ENCODE measurements at places on chromosomes 11 and 22.

- no peak for DNase-seq
These were observed 48.2 kb downstream of the ST3GAL4 start for GRCh38 chr11:126403658-126404057.

DNA sequence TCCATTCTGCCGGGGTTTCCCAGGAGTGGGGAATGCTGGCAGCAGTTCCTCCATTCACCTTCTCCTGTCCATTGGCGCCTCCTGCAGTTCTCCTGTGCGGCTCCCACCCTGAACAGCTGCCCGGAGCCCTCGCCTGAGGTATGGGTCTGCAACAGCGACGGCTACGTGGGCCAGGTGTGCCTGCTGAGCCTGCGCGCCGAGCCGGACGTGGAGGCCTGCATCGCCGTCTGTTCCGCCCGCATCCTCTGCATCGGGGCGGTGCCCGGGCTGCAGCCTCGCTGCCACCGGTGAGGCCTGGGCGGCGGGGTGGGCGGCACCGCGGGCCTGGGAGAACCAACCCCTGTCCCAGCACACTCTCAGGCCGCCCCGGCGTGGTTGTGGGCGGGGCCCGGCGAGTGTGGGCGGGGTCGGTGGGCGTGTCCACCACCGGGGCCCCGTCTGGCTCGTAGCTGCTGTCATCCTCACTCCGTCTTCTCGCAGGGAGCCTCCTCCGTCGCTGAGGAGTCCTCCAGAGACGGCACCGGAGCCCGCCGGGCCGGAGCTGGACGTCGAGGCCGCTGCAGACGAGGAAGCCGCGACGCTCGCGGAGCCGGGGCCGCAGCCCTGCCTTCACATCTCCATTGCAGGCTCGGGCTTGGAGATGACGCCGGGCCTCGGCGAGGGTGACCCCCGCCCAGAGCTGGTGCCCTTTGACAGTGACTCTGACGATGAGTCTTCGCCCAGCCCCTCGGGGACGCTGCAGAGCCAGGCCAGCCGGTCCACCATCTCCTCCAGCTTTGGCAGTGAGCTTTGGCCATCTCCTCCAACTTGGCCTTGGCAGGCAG, 14.0 kb upstream of the RELT start:
- no peak for DNase-seq

GRCh38 chr11:119832202-119832935, 103.4 kb upstream of the NECTIN1 start:
- DNase-seq: no peak

GRCh38 chr11:128206461-128206860, 380.9 kb downstream of the ETS1 start:
- DNase-seq: no peak

DNA sequence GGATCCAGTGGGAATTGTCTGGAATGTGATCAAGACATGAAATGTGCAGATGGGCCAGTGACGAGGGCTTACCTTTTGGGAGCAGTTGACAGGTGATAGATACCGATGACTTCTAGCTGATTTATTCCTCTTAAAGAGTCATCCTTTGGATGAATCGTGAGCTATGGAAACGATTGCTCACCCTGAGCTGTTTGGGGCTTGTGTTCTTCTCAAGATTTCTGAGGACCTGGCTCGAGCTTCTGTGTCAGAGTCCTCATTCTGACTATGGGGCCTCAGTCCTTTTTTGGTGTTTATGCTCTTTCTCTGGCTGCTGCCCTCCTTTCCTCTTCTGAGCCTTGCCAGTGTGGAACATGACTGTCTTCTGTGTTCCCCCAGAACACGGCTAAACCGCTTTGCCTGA, 11.9 kb upstream of the AMPD3 start:
- DNase-seq: no peak

DNA sequence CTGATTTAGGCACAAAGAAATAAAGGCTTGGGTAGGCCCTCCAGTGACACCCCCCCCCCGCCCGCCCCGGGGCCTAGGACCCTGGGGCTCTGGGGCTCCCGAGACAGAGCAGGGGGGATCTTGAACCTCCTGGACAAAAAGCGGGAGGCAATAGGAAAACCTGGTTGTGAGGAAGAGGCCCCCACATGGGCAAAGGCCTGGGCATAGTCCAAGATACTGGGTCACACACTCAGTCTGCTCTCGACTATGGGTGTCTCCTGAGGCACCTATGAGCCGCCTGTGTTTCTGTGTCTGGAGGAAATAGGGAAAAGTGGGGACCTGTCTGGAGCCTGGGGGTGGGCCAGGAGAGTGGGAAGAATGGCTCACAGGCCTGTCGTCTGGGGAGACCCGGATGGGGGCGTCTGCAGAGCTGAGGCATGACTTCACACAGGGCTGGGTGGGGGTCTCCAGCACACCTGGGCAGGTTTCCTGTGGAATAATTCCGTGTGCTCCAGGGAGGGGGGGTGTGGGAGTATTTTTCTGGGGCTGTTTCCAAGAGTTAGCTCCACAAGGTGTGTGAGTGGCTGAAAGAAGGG, 2.4 kb upstream of the MN1 start:
- DNase-seq: no peak

DNA sequence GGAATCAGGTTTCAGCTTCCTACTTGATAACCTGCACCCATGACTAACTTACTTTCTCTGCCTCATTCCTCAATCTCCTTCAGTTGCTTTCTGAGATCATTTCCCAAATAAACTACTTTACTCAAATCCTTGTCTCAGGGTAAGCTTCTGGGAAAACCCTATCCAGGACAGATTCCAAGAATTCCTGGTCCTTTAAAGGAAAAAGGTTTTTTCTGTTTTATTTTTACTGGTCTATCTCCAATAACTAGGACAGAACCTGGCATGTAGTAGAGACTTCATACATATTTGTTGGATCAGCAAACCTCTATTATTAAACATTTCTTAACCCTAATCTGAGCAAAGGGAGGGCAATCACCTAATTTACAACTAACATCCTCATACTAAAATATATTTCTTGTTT, 910.5 kb upstream of the CHORDC1 start:
- DNase-seq: no peak

DNA sequence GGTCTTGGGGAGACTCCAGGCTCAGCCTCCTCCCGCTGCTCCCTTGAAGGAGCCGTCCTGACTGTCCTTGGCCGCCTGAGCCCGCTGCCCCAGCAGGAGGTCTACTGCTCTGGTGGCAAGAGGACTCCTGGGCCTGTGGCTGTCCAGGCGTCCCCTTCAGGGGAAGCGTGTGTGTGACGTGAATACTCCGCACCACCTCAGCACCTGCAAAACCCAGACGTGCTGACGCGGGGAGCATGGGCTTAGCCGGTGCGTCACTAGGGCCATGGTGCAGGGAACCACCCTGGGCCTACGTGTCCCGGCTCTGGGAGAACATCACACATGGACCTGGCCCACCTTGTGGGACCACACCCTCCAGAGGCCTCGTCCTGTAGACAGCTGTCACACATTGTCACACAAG, 30.2 kb upstream of the BRSK2 start:
- DNase-seq: no peak

- no peak for DNase-seq
These were observed 16.4 kb downstream of the NRIP3 start for GRCh38 chr11:8987446-8987845.

- no peak for DNase-seq
These were observed 175.2 kb downstream of the TMEM135 start for GRCh38 chr11:87212891-87213290.

DNA sequence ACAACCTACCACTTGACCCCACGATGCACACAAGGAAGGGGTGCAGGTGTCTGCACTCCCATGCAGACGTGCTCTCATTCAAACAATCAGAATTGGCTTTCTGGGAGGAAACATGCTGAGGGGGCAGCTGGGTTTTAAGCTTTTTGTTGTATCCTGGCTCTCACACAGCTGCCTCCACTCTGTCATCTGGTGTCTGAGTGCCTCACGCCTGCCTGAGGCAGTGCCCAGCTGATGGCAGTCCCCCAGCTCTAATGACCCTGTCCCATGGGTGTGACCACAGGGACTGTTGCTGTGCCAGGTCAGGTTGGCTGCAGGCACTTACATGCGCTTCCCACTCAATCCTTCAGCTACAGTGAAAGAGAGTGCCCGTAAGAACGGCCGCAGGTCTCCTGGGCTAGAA, 53.7 kb downstream of the ARFGAP3 start:
- DNase-seq: no peak

- no peak for DNase-seq
These were observed 9.4 kb downstream of the VSTM5 start for GRCh38 chr11:93840981-93841380.

- DNase-seq: no peak
These were observed 478.4 kb downstream of the BRD1 start for GRCh38 chr22:49349181-49349835.

DNA sequence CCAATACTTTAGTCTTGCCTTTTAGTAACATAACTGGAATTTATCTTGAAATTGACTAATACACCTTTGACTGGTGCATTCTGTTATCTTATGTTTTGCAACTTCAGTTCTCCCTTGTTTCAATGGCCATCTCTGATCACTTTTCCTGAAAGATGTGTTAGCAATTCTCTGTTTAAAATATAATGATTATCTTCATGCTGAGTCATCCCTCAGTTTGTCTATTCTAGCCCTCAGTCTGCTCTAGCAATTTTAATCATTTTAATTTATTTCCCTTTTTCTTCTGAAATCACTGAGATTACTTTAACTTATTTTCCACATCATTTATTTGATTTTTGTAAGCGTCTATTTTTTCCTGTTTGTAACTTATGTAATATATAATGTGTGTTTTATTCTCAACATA, 221.9 kb upstream of the PDGFD start:
- DNase-seq: no peak

DNA sequence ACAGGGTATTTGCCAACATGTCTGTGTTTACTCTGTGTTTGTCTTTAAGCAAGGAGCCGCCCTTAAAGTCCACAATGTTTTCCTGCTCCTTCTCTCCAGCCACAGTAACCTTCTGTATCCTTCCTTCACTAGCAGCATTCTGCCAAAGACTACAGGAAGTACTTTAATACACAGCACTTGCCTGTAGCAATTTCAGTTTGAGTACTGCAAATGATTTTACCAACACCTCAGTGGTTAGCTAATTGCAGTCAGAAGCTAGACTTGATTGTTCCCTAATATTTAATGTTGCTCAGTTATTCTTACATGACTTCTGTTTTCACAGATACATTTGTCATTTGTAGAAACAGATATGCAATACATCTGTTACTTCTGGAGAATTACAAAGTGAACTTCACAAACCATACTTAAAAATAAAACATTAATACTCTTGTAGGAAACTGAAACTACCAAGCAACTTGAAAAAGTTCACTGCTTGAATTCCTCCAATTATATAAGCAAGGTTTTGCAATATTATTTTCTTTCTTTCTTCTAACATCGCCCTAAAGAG, 69.1 kb downstream of the FCHSD2 start:
- DNase-seq: no peak

DNA sequence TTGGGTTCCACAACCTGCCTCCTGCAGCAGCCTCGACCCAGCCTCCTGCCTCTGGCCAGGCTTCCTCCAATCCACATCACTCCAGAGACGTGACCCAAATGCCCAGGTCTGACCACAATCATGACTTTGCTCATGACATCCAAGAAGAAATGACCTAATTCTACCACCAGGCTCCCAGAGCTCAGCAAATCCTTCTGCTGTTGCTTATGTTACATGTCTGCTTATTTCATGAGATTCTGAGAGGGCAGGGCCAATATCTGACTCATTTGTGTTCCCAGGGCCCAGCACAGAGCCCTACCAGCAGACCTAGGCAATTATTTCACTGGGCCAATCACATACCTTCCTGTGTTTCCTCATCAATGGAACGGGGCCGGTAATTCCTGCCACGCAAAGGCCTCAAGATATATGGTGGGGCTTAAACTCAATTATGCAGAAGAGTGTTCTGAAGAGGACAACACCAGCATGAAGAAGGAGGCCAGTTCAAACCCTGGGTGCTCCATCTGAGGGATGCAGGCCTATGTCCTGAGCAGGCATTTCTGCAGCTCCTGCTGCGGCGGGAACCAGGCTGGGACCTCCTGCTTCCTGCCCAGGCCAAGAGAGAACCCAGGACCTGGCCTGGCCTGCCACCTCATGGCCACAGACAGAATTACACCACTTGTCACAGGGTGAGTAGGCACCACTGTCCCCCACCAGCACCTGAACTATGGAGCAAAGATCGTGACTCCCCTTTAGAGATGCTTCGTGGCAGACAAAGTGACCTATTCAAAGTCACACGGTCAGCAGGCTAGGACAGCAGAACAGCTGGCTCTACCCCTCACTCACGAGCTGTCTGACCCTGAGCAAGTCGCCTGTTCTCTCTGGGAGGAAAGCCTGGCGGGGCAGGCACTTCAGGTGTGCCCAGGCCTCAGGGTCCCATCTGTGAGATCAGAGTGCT, 5.9 kb downstream of the CENPM start:
- peak; percentile 87 for DNase-seq

GRCh38 chr11:47308050-47308823, 38.3 kb downstream of the MADD start:
- DNase-seq: no peak

- DNase-seq: no peak
These were observed 19.4 kb upstream of the TMA7B start for GRCh38 chr22:39940757-39941305.

DNA sequence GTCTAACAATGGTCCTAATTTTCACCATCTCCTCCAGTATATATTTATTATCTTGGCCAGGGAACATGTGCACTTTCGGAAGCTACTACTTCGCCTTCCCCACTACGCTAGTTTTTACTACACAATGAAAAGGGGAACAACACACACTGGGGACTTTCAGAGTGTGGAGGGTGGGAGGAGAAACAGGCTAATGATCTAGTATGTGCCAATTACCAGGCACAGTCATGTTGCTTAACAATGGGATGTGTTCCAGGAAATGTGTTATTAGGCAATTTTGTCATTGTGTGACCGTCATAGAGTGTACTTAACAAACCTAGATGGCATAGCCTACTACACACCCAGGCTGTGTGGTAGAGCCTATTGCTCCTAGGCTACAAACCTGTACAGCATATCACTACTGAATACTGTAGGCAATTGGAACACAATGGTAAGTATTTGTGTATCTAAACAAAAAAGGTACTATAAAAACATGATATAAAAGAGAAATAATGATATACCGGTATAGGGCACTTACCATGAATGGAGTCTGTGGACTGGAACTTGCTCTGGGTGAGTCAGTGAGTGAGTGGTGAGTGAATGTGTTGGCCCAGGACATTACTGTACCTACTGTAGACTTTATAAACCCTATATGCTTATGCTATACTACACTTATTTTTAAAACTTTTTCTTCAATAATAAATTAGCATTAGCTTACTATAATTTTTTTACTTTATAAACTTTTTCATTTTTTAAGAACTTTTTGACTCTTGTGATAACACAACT, 20.1 kb upstream of the CUL5 start:
- no peak for DNase-seq
